ENCODE measurements at places on chromosomes 5 and 9.
A peak's percentile ranks its signal among the peaks of the same experiment; 100 is the strongest.

- peak; percentile 28 for DNase-seq
Observed at GRCh38 chr5:157076558-157076957, 17.6 kb upstream of the HAVCR1 start.

GRCh38 chr5:32498484-32498883 is 53.9 kb upstream of the ZFR start:
- no peak for DNase-seq

- DNase-seq: no peak
Observed at GRCh38 chr5:142874540-142874939, 104.4 kb downstream of the ARHGAP26 start.

DNA sequence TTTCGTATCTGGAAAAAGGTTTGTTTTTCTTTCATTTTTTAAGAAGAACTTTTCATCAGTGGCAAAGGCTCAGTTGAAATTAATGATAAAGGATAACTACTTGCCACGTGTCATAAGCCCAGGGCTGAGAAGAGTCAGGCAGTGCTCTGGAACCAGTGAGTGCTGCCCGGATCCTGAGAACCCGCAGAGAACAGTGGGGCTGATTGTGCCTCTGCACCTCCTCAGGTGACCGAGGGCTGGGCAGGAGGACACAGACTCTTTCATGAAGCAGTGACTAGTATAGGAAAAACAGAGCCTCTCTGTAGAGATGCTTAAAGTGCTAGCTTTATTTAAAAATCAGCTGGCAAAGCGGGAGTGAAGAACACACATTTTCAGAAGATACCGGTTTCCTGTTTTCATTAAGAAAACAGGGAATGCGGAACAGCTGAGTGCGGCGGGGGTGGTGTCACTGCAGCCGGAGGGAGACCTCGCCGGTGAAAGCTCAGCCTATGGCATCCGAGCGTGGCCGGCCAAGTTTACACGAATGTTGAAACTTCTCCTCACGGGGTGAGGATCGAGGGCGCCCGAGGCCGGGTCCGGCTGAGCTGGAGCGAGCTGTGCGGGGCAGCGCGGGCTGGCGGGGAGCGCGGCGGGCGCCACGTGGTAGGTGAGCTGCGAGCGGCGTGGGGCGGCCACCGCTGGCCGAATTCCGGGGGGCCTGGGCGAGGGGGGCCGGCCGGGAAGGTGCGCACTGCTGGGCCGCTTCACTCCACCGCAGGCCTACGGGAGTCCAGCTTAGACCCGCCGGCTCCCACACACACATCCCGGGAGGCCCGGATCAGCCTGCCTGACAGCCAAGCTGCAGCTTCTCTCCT is 134.7 kb upstream of the DMRT1 start:
- peak; percentile 79 for DNase-seq

DNA sequence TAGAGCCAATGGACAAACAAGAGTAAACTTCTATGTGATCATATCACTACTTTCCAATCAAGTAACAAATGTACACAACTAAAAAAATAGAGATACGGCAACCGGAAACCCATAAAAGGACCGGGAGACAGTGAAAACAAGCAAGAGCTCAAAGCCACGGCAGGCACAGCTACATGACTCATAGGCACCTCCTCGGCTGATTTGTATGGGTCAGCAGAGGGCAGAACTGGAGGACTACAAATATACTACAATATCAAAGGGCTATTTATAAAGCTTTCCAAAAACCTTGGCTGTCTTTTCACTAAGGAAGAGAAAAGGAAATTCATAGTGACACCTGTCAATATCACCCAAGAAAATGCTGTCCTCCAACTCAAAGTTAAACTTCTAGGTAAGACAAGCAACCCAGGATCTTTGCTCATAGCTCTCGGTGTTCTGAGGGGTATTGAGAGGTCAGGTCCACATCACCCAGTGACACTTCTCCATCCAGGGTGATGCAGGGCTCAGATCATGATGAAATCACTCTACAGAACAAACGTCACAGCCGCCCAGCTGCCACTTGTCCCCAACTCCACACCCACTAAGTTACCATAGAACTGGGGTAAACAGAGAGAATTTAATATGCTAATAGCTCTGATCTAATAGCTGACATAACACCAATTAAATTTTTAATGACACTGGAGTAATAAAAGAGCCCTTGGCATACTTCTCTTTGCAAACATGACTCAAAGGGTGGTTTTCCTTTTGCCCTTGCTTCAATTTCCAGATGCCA is 41.3 kb downstream of the PFDN1 start:
- DNase-seq: peak; percentile 79

GRCh38 chr9:133704711-133705181 is 33.4 kb downstream of the SARDH start:
- no peak for DNase-seq

- no peak for DNase-seq
Observed at GRCh38 chr5:13503017-13503416, 441.5 kb downstream of the DNAH5 start.

DNA sequence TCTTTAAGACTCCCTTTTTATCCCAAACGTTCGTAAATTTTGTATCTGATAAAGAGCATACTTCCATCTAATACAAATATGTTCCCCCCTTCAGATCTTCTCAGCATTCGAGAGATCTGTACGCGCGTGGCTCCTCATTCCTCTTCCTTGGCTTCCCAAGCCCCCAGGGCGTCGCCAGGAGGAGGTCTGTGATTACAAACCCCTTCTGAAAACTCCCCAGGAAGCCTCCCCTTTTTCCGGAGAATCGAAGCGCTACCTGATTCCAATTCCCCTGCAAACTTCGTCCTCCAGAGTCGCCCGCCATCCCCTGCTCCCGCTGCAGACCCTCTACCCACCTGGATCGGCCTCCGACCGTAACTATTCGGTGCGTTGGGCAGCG is 19.9 kb downstream of the CDKN2A start:
- no peak for DNase-seq

DNA sequence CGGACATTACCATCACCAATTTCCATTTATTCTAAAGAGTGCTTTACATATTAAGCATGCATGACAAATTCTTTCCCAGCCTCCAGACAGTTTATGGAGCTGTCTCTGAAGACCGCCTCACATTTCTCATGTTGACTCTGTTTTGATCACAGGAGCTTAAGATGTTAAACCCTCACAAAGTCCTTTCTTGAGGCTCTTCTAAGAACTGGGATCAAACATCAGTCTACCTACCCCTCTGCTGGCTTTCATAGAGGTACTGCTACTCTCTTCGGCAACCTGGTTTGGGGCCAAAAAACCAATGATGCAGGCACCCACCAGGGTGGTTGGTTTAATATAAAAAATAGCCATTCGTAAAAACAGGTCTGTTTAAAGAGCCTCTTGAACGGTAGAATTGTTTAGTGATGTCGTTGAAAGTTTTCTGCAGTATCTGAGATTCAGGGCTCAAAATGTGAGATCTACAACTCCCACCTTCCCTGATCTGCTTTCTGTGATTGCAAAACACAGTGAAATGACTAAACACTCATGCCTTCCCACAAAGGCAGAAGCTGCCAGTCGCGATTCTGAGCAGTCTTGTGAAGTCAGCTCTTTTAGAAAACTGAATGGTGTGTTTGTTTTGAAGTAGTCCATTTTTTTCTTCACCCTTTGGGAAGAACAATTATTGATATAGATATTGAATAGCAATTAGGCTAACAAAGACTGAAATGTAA is 3.5 kb downstream of the RXFP3 start:
- peak; percentile 6 for DNase-seq

DNA sequence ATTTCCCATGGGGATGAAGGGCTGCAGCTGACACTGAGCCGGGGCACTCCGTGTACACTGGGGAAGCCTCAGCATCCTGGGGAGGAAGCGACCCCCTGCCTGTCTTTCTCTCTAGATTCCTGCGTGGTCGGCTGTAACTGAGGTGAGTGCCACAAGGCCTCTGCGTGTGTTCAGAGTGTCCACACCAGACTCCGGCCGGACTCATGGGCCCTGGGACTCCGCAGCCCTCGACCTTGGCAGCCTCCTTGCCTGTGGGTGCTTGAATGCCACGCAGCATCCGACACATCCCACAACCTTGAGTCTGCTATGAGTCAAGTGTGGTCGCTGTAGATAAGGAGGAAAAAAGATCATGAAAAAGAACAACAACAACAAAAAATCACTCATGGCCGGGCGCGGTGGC is 23.4 kb downstream of the PAEP start:
- DNase-seq: no peak

GRCh38 chr5:172178991-172179989 is 8.7 kb downstream of the STK10 start:
- DNase-seq: peak; percentile 92

DNA sequence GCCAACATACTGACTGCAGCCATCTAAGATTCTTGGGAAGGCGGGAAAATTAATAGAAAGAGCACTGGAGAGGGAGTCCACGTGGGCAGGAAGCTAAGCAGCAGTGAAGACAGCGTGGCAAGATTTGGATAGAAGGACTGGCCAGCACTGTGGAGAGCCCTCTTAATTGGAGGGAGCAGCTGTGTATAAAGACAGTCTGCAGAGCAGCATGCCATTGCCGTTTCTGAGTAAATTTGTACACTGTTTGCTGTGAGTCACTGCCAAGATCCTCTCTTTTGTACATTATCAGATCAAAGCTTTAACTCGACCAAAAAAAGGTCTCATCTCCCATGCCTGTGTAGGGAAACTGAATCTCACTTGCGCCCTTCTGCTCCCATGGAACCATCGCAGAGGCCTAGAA is 45.3 kb downstream of the INSYN2B start:
- DNase-seq: no peak

- DNase-seq: no peak
Observed at GRCh38 chr9:111610149-111610548, 10.7 kb upstream of the PTGR1 start.

DNA sequence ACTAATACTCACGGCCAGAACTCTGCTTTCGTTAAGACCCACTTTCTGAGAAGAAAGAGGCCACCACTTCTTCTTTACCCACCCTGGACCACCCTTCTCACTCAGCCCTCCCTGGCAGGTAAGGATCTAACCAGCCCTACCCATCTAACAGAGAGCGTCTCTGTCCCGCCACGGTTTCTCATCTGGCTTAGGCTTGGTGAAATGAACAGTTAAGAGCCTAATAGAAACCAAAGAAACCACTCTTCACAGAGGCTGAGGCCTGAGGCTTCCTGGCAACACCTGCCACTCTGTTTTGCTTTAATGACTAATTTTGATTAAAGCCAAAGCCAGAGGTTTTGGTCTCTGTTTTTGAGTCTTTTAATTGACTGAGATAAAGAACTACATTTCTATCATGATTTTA is 354.1 kb upstream of the SLC30A5 start:
- no peak for DNase-seq

DNA sequence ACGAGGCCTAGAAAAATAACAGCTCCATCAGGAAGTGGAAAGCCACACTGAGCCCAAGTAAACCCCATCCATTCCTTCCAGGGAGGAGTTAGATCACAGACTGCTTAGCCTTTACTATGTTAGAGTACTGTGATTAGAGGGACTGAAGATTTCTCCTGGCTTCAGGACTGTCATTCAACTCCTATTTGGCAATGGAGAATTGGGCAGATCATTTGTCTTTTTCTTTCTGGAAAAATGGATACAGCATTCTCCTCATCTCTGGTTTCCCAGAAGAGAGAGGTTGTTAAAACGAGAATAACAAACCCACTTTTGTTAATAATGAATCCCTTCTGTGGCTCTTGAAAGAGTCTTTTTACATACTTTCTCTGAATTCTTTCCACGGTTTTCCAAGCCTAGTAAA is 150.4 kb downstream of the GABRB2 start:
- no peak for DNase-seq

DNA sequence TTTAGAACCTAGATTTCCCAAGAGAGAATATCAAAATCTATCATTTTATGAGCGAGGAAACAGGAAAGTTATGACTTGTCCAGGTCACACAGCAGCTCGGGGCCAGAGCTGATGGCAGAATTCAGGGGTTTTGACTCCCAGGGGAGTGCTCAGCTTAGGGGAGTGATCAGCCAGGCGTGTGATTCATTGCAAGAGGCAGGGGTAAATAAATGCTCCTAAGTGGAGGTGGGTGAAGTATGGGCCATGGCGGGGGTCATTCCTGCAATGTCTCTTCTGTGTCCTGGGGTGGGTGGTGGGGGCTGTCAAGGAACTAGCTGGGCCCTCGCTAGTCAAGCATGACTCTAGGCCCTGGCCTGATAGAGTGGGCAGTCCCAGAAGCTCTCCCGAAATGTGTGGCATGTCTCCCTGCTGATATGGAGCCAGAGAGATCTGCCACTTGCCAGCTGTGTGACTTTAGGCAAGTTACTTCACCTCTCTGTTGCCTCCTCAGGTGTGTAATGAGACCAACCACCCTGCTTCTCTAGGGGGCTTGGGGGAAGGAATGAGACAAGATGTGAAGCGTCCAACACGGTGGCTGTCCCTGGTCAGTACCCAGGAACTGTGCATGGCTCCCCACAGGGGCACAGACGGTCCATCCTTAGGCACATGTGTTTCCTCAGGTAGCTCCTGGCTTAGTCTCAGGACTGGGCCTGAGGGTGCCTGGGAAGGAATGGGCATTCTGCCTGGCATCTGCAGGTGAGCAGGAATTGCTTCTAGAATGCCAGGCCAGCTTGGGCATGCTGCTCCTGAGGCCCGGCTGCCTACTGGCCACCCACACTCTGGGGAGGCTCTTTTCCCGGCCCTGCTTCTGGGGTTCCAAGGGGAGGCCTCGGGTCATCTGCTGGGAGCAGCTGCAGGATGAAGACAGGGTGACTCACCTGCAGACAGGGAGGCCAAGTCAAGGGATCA is 36.5 kb upstream of the SH3PXD2B start:
- DNase-seq: no peak

DNA sequence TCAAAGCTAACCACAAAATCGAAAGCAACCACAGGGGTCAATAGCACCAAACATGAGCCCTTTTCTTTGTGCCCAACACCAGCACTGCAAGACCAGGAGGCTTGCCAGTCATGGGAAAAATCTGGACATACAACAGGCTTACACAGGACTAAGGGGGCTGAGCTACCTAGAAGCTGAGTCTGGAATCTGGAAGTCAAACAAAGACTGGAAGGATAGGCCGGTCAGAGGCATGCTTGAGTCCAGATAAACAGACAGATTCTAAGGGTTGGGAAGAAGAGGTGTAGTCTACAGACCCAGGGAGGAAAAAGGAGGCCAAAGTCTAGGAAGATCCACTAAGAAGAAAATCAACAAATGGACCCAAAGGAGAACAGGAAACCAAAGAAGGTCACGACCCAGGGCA is 73.3 kb downstream of the MYO10 start:
- no peak for DNase-seq

DNA sequence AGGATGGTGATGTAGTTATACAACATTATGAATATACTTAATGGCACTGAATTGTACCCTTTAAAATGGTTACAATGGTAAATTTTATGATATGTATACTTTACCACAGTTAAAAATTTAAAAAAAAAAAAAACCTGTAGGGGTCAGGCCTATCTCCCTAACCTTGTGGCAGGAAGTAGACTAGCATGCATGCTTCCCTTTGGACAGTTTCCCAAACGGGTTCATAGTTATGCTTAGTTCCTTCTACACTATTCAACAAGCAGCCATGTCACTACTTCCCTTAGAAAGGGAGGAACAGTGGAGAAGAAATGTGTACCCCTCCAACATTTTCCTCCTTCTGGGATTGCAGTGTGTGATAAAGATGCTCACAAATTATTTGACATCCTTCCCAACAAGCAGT is 32.5 kb downstream of the IDNK start:
- DNase-seq: no peak

GRCh38 chr9:9817176-9817575 is 795.6 kb downstream of the PTPRD start:
- DNase-seq: no peak

GRCh38 chr5:115813719-115814118 is 2.7 kb downstream of the CDO1 start:
- DNase-seq: no peak

- DNase-seq: peak; percentile 18
Observed at GRCh38 chr5:151448038-151448985, 909 bp downstream of the SLC36A1 start.

GRCh38 chr5:71925608-71926091 is 181.6 kb upstream of the MAP1B start:
- DNase-seq: no peak

All from suppressor macrophage treated with lipopolysaccharide for 4 hours (primary cell).